ENCODE measurements at places on chromosomes 6 and 20.

GRCh38 chr20:10562899-10563298, 110.9 kb downstream of the JAG1 start:
- DNase-seq, result peak; percentile 59

DNA sequence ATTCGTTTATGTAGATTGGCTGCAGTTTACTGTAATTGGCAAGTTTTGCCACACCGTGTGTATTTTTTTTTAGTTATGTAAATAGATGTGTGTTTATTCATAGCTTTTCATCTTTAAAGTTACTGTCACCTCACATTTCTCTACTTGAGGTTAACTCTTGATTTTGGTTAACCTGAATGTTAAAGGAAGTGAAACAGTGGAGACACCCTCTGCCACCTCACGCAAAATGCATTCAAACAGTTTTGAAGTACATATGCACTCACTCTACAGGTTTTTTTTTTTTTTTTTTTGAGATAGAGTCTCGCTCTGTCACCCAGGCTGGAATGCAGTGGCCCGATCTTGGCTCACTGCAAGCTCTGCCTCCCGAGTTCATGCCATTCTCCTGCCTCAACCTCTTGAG, 17.7 kb downstream of the OR2A4 start:
- no peak for DNase-seq

GRCh38 chr6:97462938-97463598, 180.1 kb upstream of the MMS22L start:
- no peak for DNase-seq

- no peak for DNase-seq
Observed at GRCh38 chr6:121645100-121645745, 209.8 kb downstream of the GJA1 start.

- no peak for DNase-seq
Observed at GRCh38 chr6:144143878-144144277, 6.4 kb upstream of the STX11 start.

DNA sequence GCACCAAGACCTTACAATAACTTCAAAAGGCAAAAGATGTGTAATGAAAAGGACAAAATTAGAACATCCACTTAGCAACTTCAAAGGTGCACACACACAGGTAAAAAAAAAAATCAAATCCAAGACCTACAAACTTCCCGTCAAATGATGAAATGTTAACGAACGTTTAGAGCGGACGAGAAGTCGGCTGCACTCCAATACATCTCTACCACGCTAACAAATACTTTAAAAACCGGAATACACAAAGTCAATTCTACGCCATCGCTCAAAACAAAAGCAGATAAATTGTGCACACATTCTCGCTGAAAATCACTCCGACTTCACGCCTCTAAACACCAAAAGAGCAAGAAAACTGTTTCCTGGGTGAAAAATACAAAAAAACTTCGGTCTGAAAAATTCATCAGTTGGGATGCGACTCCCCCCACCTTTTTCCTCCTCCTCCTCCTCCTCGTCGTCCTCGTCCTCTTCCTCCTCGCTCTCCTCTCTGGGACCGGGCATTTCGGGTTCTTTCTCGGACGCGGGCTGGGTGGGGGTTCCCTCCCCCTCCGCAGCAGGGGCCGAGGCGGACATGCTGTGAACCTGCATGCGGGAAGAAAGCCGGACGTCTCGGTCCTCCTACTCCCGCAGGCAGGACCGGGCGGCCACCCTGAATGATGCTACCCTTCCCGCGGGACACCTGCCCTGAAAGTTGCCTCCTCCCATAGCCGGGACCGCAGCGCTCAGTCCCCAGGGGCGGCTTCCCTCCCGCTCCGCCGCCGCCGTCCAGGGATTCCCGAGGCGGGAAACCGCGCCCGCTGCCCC, 712 bp downstream of the DEK start:
- DNase-seq, result peak; percentile 5

GRCh38 chr6:31896493-31896855, 1.0 kb downstream of the EHMT2 start:
- DNase-seq, result no peak

DNA sequence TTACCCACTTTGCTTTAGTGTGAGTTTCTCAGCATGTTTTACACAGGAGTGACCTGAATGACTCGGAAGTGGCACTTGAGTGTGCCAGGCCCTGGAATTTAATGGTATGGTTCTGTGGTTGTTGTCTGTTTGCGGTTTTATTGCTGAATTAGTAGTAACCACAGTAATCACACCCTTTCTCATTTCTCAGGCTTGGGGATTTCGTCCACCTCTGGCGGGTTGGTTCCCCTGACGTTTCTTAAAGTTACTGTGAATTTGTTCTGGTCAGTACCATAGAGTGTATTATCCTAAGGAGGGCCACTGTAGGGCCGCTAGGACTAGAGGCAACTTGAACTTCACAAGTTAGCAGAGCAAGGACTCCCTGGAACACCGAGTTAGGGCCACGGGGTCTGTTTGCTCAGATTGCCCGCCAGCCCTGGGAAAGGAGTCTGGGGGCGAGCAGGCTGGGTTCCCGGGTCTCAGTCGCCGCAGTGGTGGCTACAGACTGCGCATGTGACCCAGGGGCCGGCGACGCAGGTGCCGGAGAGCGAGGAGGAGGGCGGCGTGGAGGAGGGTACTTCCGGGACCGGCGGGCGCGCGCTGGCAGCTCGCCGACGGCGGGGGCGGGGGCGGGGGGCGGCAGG, 546 bp upstream of the KLHL32 start:
- DNase-seq, result no peak

- DNase-seq, result no peak
Observed at GRCh38 chr20:5931411-5931810, 18.9 kb downstream of the TRMT6 start.

- DNase-seq, result no peak
Observed at GRCh38 chr6:170393807-170394399, 87.3 kb downstream of the FAM120B start.

DNA sequence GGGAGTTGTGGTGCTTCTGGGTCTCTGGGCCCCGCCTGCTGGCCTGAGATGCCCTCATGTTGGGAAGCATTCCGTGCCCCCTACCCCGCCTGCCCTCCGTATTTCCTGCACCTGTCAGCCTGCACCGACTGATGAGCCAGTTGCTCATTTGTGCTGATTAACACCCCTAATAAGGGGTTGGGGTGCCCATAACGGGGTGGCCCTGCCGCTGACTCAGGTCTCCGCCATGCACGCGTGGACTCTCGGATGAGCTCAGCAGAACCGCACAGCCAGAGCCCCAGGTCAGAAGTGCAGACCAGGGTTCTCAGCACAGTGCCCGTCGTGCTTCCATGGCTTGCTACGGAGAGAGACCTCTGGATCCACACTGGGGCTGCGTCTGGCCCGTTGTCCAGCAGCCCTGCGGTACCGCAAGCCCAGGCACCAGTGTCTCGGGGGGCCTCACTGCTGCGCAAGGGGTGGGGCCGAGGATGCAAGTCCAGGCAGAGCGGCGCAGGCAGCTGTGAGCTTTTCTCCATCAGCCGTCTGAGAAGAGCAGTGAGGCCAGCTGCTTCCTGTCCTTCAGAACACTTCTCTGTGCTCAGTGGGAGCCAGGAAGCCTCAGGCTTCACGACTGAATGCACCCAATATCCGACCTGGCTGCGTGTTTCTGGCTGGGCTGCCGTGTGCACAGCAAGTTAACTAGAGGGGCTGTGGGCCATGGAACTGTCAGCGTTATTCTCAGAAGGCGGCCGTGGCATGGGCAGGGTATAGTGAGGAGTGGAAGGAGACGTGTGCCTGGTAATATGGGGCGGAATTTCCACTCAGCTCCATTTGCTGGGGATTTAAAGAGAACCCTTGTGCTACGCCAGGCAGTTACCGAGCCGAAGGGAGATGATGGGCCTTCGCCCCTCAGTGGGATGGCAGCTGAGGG, 18.6 kb downstream of the MTG2 start:
- no peak for DNase-seq

DNA sequence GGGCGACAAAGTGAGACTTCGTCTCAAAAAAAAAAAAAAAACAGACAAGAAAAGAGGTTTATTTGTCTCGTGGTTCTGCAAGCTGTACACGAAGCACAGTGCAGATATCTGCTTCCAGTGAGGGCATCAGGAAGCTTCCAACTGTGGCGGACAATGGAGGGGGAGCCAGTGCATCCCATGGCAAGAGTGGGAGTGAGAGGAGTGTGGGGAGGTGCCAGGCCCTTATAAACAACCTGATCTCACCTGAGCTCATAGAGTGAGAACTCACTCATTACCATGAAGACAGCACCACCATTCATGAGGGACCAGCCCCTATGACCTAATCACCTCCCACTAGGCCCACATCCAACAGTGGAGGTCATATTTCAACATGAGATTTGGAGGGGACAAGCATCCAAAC, 19.5 kb downstream of the RBM24 start:
- DNase-seq, result no peak

- no peak for DNase-seq
Observed at GRCh38 chr6:88952065-88952704, 11.2 kb downstream of the RNGTT start.

DNA sequence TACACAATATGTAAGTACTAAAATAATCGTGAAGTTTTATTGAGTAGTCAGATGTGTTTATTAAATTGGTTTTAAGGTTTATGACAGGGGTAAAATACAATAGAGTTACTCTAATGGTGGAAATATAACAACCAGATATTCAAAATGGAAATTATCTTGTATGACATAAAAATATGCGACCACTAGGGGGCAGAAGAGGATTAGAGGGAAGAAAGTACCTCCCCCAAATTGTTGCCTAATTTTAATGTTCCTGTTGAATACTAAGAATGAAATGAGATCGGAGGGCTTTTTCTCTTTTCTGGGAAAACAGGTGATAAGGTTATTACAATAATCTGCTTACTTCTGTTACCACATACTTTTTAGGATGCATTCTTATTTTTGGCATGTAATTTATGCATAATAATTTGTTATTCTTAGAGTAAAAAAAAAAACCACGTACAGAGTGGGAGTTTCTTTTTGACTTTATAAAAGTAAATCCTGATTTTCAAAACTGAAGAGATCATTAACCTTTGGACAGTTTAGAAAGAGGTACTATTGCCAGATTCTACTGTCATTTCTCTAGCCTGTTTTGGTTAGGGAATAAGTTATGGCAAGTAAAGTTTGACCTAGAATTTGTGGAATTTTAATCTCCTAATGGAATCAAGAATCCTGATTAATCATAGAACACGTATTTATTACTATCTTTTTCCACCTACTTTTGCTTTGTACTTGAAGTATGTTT, 159.2 kb downstream of the CD109 start:
- peak; percentile 89 for DNase-seq

DNA sequence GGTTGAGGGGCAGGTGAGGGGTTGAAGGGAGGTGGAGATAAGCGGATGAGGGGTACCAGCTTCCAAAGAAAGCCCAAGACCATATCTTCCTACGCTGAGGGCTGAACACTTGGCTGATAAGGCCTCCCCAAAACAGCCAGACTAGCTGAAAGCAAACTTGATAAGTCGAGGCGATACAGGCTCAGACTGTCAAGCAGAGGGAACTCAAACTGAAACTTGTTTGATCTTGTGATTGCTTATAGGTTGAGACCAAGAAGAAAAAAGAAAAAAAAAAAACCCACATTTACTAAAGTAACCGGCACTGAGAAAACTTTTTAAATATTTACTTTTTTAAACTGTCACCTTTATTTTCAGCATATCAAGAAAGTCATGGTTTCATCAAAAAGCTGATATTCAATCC, 73.6 kb downstream of the TRERF1 start:
- DNase-seq, result no peak

DNA sequence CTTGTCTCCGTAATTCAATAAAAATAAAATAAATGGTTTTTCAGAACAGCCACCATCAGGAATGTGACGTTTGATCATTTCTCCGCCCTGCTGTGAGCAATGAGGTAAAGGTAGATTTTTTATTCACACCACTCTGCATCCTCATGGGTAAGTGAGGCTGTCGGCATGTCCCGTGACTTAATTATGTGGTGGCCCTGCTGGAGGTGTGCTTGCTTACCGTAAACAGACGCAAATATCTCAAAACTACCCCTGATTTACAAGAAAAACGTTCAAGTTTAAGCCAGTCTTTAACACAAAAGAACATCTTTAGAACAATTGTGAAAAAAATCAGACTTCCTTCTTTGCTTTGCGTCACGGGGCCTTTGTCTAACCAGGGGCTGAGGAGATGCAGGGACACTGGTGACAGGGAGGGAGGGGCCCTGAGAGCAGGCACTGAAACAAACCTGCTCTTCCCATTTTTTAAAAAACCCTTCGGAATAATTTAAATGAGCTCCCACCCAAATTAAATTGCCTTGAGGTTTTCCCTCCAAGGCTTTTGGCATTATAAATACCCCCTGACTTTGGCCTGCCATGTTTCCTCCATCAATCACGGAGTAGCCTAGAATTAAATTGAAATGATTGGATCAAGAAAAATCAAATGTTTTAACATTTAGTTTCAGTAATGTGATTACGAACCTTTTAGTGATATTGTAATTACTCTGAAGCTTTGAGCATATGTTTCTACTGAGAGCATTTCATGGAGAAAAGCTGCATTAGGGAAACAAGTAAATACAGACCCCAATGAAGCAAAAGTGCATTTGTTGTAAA, 13.4 kb downstream of the PRKN start:
- DNase-seq, result no peak

- peak; percentile 45 for DNase-seq
Observed at GRCh38 chr6:21438986-21439352, 154.6 kb upstream of the SOX4 start.

- DNase-seq, result no peak
Observed at GRCh38 chr20:20103486-20103885, 51.2 kb downstream of the CFAP61 start.

- DNase-seq, result no peak
Observed at GRCh38 chr6:130029163-130029562, 10.8 kb downstream of the L3MBTL3 start.

- DNase-seq, result no peak
Observed at GRCh38 chr6:155165029-155165710, 98.6 kb upstream of the CLDN20 start.

DNA sequence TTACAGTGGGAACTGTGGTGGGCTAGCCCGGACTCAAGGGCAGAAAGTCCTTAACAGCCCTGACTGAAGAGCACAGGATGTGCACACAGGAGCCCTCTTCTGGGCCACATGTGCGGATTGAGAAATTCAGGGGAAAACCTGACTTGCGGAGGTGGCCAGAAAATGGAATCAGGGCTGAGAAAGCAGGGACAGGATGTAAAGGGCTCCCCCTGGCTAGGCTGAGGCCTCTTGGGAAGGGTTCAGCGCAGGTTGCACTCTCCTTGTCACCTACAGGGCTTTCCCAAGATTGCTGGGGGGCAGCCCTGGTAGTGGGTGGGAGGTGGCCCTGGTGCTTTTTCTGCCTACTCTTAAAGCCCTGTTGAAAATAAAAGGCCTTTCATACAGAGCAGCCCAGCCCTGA, 251.2 kb downstream of the SLC24A3 start:
- DNase-seq, result peak; percentile 10

GRCh38 chr6:169099411-169100202, 154.0 kb downstream of the THBS2 start:
- no peak for DNase-seq

DNA sequence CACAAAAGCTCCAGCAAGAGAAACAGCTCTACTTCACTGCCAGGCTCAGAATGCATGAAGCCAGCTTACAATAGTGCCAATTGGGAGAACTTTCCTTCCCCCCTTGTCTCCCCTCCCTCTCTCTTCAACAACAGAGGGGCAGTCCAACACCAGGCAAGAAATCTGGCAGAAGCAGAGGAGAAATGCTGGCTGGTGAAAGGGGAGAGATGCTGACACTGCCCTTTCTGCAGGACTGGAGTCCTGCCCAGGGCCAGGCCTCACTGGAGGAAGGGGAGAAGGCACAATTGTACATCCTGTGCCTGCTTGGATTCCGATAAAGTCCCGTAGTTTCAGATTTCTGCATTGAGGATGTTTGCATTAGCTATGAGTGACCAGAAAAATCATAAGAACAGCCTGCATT, 148.6 kb downstream of the LRRC1 start:
- DNase-seq, result no peak

- DNase-seq, result no peak
Observed at GRCh38 chr6:157726892-157727628, 96.0 kb upstream of the SNX9 start.

All from suppressor macrophage treated with lipopolysaccharide for 1 hour (primary cell).